ENCODE measurements at places on chromosomes 1 and 21.

DNA sequence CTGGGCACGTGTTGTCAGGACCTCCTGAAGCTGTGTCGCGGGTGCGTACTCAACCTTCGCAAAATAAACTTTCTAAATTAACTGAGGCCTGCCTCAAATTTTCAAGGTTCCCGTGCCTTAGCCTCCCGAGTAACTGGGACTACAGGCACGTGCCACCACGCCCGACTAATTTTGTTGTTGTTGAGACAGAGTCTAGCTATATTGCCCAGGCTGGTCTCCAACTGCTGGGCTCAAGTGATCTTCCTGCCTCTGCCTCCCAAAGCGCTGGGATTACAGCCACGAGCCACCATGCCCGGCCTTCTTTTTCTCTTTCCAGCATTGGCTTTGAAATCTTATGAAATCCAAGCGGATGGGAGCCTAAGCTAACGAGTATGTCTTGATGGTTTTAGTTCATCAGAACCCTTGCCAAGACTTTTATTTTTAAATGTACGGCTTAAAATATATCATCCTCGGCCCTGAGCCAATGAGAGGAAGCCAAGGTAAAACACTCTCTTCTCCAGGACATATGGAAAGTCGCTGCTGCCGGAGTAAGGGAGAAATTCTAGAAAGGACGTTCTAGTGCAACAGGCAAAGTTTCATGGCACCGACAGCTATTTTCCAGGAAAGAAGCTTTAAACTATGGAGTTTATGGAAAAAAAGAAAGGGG is 12.7 kb upstream of the ERVH48-1 start:
- no peak for DNase-seq

DNA sequence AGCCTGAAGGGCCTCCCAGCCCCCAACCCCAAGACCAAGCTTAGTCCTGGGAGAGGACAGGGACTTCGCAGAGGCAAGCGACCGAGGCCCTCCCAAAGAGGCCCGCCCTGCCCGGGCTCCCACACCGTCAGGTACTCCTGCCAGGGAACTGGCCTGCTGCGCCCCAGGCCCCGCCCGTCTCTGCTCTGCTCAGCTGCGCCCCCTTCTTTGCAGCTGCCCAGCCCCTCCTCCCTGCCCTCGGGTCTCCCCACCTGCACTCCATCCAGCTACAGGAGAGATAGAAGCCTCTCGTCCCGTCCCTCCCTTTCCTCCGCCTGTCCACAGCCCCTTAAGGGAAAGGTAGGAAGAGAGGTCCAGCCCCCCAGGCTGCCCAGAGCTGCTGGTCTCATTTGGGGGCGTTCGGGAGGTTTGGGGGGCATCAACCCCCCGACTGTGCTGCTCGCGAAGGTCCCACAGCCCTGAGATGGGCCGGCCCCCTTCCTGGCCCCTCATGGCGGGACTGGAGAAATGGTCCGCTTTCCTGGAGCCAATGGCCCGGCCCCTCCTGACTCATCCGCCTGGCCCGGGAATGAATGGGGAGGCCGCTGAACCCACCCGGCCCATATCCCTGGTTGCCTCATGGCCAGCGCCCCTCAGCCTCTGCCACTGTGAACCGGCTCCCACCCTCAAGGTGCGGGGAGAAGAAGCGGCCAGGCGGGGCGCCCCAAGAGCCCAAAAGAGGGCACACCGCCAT is 21.9 kb upstream of the ARF1 start:
- DNase-seq = no peak

DNA sequence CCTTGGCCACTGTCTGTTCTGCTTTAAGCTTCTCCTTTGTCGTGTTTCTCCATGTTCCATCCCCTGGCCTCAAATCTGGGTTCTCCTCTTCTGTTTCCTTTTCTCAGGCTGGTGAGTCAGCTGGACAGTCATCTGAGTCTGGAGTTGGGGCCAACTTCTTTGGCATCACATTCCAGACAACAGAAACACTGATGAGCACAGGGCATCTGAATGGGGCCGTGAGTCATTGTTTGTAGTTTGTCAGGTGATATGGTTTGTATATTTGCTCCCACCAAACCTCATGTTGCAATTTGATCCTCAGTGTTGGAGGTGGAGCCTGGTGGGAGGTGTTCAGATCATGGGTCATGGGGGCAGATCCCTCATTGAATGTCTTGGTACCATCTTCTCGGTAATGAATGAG is 14.3 kb upstream of the OLIG2 start:
- DNase-seq = no peak

DNA sequence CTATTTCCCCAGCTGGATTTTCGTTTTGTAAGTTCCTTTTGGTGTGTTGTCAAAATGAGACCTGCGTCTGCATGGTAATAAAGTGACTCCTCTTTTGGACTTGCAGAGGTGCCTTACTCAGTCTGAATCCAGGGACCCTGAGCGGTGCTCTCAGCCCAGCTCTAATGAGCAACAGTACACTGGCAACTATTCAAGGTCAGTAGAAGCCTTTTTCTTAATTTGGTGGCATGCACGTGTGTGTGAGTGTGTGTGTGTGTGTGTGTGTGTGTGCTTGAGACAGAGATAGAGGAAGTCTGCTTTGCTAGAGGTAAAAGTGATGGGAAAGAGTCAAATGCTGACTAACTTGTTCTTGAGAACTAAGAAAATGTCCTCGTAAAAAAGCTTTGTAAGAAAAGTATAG is 105.4 kb downstream of the CD247 start:
- DNase-seq = no peak

DNA sequence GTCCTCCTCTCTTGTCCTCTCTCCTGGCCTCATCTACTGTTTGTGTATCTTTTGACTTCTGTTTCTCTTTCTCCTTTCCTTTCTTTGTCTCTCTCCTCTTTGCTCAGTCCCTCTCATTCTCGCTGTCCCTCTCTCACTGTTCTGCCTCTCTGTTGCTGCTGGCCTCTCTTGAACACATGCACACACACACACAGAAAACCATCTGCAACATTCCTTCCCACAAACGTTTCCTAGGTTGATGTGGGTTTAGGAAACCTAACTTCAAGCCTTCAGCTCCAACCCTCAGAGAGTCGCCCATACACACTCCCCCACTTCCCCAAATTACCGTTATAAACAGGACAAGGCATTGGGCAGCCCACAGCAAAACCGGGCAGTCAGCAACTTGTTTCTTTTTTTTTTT is 10.9 kb upstream of the SSBP3 start:
- DNase-seq = no peak

- no peak for DNase-seq
Measured at GRCh38 chr1:1921901-1922701, 3.0 kb upstream of the TMEM52 start.

Measured in neuronal stem cell (in vitro differentiated cells).